Amniotic epithelial cell (primary cell): ENCODE measurements at places on chromosomes 3 and 15.
A peak's percentile ranks its signal among the peaks of the same experiment; 100 is the strongest.

DNA sequence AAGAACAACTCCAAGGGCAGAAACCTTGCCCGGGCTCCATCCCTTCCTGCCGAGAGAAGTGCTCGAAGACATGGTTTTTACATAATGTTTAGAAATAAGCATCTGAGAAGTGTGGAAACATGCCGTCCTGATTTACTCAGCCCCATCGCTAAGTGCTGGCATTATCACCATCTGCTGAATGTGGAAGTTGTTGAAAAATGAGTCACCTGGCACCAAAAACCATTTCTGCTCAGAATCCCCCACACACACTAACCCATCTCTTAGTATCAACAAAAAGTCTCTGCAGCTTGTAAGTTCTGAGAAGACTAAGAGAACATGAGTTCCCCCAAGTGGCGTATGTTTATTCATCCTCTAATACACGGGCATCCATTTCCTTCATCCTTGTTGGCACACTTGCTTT lies 51.0 kb upstream of the ARL8B start:
- peak; percentile 87 for DNase-seq

DNA sequence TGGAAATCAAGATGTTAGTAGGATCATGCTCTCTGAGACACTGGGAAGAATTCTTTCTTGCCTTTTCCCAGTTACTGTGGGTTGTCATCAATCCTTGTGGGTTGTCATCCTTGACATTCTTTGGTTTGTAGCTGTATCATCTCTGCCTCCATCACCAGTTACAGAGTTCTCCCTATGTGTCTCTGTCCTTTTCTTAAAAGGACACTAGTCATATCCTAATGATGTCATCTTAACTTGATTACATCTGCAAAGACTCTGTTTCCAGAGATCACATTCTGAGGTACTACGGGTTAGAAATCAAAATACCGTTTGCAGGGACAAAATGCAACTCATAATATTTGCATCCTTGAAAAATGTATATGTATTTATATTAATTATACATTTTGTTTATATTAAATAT lies 500.4 kb downstream of the ZBBX start:
- no peak for DNase-seq

- no peak for DNase-seq
Observed at GRCh38 chr3:151382671-151383070, 1.9 kb downstream of the P2RY12 start.

DNA sequence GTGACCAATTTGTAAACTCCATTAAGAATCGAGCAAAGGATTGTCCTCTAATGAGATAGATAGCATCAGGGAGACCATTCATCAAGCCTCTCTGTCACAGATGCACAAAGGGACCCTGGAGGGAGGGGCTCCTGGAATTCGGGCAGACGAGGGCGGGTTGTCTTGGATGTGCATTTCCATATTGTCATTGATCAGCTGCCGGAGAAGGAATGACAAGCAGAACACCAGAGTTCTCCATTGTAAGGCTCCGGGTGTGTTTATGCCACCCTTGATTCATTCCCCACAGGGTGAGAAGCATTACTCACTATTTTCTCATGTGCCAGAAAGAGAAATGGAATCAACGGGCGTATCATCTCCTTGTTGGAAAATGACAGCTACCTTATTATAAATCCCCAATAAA lies 167.5 kb downstream of the EBLN2 start:
- DNase-seq: no peak

DNA sequence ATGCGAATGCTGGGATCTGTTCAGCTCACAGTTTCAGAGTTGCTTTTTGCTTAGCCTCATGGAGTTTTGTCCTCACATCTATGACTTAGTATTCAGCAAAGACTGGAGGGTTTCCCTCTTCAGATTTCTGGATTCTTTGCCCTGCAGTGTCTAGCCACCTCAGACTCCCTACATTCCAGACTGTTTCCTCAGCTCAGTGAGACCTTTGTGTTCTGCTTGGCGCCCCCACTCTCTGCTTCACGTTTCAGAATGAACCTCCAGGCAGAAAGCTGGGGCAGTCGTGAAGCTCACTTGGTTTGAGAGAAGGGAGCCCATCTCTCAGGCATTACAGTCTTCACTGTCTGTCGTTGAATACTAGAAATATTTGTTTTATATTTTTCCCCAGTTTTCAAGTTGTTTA lies 118.1 kb downstream of the CACNA1D start:
- DNase-seq: no peak

- no peak for DNase-seq
Observed at GRCh38 chr3:134928392-134928791, 133.3 kb downstream of the EPHB1 start.

GRCh38 chr3:8972639-8973038 lies 9.4 kb upstream of the RAD18 start:
- DNase-seq: peak; percentile 62
